ENCODE measurements at places on chromosomes 5 and 9. TPM values are rescaled to one million over a fixed set of nuclear protein-coding genes. Genes with fewer than 3 reads are reported as not detected.

Gene S100Z
- total RNA-seq, result not detected

Gene RHOBTB3
- total RNA-seq, result 0.17 TPM

Gene CDKN2B-AS1
- total RNA-seq, result 0.71 TPM

Gene GIN1
- total RNA-seq, result 1.5 TPM

Gene PCDHA11
- total RNA-seq, result not detected

Gene TMEM267
- 8.1 TPM for total RNA-seq

Gene GLDC
- total RNA-seq, result not detected

Gene CMBL
- not detected for total RNA-seq

Gene SH3TC2
- not detected for total RNA-seq

Gene TOR4A
- total RNA-seq, result 0.42 TPM

Gene ATOX1
- 13.2 TPM for total RNA-seq

DNA sequence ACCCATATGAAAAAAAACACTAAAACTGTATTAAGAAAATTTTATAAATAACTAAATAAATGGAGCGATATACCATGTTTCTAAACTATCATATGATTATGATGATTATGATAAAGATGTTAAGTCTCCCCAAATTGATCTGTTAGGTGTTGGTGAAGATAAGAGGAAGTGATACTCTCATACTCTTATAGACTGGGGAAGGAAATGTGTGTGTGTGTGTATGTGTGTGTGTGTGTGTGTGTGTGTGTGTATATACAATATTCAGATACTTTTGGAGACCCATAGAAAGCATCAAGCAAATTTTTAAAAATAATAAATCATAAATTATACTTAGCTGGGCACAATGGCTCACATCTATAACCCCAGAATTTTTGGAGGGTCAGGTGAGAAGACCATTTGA lies 62.9 kb downstream of the TMEM232 start:
- no peak for DNase-seq

DNA sequence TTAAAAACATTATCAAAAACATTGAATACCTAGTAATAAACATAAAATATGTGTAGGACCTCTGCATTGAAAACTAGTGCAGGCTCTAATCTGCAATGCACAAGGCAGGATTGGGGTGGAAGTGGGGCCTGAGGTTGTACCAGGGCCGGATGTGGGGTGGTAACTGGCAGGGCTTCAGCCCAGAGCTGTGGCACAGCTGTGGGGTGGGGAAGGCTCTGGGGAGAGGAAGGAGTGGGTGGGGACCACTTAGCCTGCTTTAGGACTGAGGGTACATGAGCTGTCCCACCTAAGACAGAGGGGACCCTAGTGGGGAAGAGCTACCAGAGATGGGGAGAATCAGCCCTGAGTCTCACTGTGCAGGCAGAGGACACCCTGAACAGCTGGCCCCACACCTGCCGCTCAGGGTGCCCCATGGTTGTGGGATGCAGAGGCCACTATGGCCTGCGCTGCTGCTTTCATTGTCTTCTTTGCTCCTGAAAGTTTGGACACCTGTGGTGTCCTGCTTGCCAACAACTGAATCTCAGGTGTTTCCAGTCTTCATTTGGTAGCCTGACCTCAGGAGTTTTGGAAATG lies 311.4 kb downstream of the TLE4 start:
- DNase-seq, result peak; percentile 67

- no peak for DNase-seq
Observed at GRCh38 chr9:14310311-14310710, 3.6 kb downstream of the NFIB start.

DNA sequence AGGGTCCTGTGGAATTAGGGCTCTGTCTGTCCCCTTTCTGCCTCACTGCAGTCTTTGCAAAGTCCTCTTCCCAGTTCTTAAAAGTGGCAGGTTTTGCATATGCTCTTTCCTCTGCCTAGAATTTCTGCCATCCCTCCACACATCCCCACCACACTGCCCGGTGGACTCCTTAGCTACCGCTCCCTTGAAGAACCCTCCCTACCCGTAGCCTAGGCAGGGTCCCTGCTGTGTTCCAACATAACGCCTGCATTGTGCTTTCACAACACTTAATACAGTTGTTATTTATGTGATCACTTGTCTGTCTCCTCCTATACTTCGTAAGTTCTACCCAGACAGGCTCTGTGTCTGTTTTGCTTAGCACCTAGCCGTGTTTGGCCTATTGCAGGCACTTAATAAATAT lies 142.5 kb upstream of the DMRT1 start:
- no peak for DNase-seq

GRCh38 chr9:14135421-14135820 lies 178.5 kb downstream of the NFIB start:
- no peak for DNase-seq

GRCh38 chr9:93697352-93698139 lies 121.2 kb downstream of the PHF2 start:
- DNase-seq, result no peak

DNA sequence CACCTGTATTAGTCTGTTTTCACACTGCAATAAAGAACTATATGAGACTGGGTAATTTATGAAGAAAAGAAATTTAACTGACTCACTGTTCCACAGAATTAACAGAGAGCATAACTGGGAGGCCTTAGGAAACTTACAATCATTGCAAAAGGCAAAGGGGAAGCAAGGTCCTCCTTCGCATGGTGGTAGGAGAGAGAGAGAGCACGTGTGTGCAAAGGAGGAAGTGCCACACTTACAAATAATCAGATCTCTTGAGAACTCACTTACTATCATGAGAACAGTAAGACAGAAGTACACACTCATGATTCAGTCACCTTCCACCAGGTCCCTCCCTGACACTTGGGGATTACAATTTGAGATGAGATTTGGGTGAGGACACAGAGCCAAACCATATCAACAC lies 258.7 kb downstream of the TRIM32 start:
- DNase-seq, result no peak

DNA sequence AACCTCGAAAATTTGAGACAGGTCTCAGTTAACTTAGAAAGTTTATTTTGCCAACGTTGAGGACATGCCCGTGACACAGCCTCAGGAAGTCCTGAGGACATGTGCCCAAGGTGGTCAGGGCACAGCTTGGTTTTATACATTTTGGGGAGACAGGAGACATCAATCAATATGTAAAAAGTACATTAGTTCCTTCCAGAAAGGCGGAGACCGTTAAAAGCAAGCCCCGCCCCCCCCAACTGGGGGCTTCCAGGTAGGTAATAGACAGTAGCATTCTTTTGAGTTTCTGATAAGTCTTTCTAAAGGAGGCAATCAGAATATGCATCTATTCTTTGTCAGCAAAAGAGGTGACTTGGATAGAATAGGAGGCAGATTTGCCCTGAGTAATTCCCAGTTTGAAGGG lies 599 bp upstream of the MOCS2 start:
- DNase-seq, result peak; percentile 5

- peak; percentile 50 for DNase-seq
Observed at GRCh38 chr5:132012371-132013005, 1.0 kb upstream of the ACSL6 start.

DNA sequence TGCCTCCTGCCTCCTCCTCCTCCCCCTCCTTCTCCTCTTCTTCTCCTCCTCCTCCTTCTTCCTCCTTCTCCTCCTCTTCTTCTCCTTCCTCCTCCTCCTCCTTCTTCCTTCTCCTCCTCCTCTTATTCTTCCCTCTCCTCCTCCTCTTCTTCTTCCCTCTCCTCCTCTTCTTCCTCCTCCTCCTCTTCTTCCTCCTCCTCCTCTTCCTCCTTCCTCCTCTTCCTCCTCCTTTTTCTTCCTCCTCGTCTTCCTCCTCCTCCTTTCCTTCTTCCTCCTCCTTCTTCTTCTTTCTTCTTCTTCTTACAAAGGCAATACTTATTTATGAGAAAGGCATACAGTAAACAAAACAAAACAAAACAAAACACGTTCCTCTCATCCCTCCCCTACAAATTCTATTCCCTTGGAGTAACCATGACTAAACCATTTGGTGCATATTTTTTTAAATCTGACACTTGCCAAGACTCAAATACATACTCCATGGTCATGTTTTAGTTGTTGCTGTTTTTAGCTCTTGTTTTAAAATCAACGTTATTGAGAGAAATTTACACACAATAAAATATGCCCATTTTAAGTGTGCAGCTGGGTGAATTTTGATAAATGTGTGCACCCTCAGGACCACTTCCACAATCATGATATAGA lies 135.6 kb downstream of the FOXD1 start:
- no peak for DNase-seq

DNA sequence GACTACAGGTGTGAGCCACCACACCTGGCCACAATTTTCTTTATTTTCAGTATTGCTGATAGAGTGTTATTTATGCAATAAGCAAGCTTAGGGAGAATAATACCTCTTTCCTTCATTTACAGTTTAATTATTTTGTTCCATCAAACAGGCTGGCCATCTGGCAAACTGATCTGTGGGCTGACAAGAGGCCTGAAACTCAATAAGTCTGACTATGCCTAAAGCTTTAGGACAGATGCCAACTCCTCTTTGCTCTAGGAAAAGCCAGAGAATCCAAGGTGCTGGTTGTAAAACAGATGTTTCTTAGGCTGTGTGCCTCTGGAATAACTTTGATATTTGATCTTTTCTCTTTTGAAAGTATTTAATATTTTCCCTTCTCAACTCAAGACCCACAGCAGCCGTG lies 98.4 kb downstream of the TARS1 start:
- DNase-seq, result no peak

DNA sequence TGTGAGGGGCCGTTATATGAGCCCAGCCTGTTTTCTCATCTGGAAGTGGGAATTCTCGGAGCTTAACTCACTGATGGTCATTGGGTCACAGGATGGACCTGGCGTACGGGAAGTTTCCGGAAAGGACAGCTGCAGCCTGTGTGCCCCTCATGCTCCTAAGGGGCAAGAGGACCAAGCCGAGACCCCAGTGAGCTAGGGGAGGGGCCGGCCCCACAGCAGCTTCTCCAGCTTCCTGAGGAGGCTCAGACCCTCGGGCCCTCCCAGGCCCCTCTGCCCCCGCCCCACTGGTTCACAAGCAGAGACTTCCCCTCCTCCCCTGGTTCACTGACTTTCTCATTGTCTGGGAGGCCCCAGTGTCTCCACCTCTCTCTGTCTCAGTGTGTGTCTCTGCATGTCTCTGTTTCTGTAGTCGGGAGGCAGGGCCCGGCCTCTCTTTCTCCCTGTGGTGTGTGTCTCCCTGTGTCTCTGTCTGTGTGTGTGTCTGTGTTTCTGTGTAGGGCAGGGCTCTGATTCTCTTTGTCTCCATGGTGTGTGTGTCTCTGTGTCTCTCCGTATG lies 32.3 kb upstream of the FIBCD1 start:
- DNase-seq, result no peak

DNA sequence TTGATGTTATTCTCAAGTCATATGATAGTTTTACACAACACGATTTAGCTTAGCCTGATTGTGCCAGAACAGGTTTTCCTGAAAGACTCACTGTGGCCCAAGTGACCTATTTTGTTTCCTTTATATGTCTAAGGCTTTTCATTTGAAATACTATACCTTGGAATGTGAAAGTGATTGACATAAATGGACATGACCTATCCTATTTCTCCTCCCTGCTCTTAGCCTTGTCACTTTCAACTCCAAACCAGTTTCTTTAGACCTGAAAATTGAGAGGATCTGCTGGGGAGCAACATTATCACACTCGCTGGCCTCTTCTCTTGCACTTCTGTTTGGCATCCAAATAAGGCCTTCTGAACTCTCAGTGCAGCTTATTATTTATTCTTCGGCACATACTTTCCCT lies 496.8 kb downstream of the MAT2B start:
- DNase-seq, result no peak

DNA sequence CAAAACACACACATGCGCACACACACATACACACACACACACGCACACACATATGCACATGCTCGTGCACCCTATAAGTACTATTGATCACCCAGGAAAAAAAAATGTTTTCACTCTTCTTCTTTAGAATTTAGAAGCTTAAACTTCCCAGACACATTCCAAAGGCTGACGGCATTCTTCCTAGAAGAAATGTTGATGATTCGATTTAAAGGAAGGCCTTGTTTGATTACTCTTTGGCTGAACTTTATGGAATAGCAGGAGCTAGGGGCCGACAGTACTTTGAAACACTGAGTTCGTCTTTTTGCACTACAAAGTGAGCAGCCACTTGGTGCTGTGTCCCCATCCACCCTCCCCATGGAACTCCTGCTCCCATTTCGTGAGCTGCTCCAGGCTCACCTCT lies 113.2 kb downstream of the EGFLAM start:
- DNase-seq, result no peak

GRCh38 chr9:77063645-77064285 lies 44.3 kb downstream of the FOXB2 start:
- DNase-seq, result no peak

GRCh38 chr9:105023788-105024187 lies 95.8 kb upstream of the ABCA1 start:
- DNase-seq, result no peak

DNA sequence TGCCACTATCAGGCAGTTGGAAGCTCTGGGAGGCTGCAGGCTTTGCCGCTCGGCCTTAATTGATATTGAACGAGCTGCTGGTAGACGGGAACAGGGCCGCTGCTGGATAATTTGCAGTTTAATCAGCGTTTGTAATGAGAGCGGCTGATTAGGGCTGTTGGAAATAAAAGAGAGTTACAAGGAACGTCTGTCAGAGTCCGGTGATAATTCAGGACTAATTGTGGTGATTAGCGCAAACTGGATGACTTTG lies 68.2 kb upstream of the TBCA start:
- DNase-seq, result no peak

DNA sequence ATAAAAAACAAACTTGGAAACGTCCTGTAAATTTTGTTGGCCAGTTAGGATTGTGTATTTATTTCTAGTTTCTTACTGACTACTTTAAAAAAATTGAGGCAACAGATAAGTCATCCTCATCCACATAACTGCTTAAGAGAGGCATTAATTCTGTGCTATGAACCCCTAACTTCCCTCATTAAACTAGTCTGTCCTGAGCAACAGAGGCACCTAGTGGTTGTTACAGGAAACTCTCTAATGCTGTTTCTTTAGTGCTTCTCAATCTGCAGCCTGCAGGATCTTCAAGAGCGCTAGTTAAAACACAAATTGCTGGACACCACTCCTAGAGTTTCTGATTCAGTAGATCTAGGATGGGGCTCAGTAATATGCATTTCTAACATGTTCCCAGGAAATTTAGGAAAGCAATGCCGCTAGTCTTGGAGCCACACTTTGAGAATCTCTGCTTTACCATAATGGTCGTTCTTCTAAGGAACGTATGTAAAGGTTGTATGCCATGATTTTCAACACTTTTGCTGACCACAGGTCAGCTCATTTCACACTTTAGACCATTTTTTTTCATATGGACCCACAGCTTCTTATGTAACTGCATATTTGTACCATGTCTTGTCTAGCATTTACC lies 410.1 kb upstream of the SMARCA2 start:
- DNase-seq, result no peak

GRCh38 chr9:71685988-71686387 lies 82.3 kb downstream of the CEMIP2 start:
- no peak for DNase-seq

All from CD8-positive, alpha-beta T cell (primary cell).